Dermis microvascular lymphatic vessel endothelial cell (primary cell): ENCODE measurements at places on chromosomes 1 and 21. TPM values are rescaled to one million over a fixed set of nuclear protein-coding genes. Genes with fewer than 3 reads are reported as not detected.

C1orf105 gene
- not detected in 2 replicates for total RNA-seq

TMEM82 gene
- total RNA-seq, result 0.13 TPM in 1 of 2 replicates, not detected in the other

OR2L2 gene
- not detected in 2 replicates for total RNA-seq

HHIPL2 gene
- not detected in 2 replicates for total RNA-seq

RNU1-2 gene
- total RNA-seq, result under 0.01 TPM in 2 replicates

PAPPA2 gene
- total RNA-seq, result under 0.01 TPM in 2 replicates

EFHD2 gene
- total RNA-seq, result 33.4 and 34.1 TPM in 2 replicates

LAMTOR5 gene
- total RNA-seq, result 69.8 and 71.4 TPM in 2 replicates

COL11A1 gene
- under 0.01 TPM in 1 of 2 replicates, not detected in the other for total RNA-seq

AZIN2 gene
- total RNA-seq, result 0.64 and 1.3 TPM in 2 replicates

OR2G6 gene
- total RNA-seq, result not detected in 2 replicates

OSBPL9 gene
- total RNA-seq, result 83.4 and 93.6 TPM in 2 replicates

NOC2L gene
- 59.4 and 67.9 TPM in 2 replicates for total RNA-seq

ATP6V1G3 gene
- total RNA-seq, result 0.25 TPM in 1 of 2 replicates, not detected in the other

PTPN22 gene
- total RNA-seq, result under 0.01 and 0.26 TPM in 2 replicates

CCDC30 gene
- 0.25 and 0.26 TPM in 2 replicates for total RNA-seq

SPRR5 gene
- not detected in 2 replicates for total RNA-seq

CFAP141 gene
- total RNA-seq, result not detected in 2 replicates

CACYBP gene
- total RNA-seq, result 115 and 218 TPM in 2 replicates

FNDC5 gene
- total RNA-seq, result 0.25 and 0.51 TPM in 2 replicates

PKLR gene
- under 0.01 TPM in 1 of 2 replicates, not detected in the other for total RNA-seq

TNFRSF18 gene
- total RNA-seq, result 0.26 and 0.51 TPM in 2 replicates

SPRR2E gene
- not detected in 2 replicates for total RNA-seq

CGN gene
- 0.13 TPM in 2 replicates for total RNA-seq

FAAH gene
- 0.64 and 1.1 TPM in 2 replicates for total RNA-seq

IQCC gene
- 0.90 and 1.0 TPM in 2 replicates for total RNA-seq

TLCD4 gene
- total RNA-seq, result under 0.01 TPM in 2 replicates

IGSF3 gene
- total RNA-seq, result 28.4 and 53.7 TPM in 2 replicates

RAB25 gene
- total RNA-seq, result not detected in 2 replicates

CDC7 gene
- total RNA-seq, result 2.4 and 4.5 TPM in 2 replicates

KMO gene
- total RNA-seq, result not detected in 2 replicates

TTC24 gene
- total RNA-seq, result not detected in 2 replicates

SKI gene
- total RNA-seq, result 12.7 and 23.1 TPM in 2 replicates

CHRM3 gene
- total RNA-seq, result 0.26 and 1.8 TPM in 2 replicates

C1QTNF12 gene
- 0.25 and 0.51 TPM in 2 replicates for total RNA-seq

SH3BGRL3 gene
- total RNA-seq, result 17.5 and 25.9 TPM in 2 replicates

ZMYND12 gene
- 0.51 and 0.89 TPM in 2 replicates for total RNA-seq

TMEM240 gene
- total RNA-seq, result 1.0 and 1.4 TPM in 2 replicates

ASPM gene
- total RNA-seq, result 8.1 and 26.2 TPM in 2 replicates

APOBEC4 gene
- not detected in 2 replicates for total RNA-seq

PLA2G2C gene
- not detected in 2 replicates for total RNA-seq

MANEAL gene
- 0.64 and 1.6 TPM in 2 replicates for total RNA-seq

TNFRSF4 gene
- 1.5 and 3.7 TPM in 2 replicates for total RNA-seq

LAMC1 gene
- 337 and 395 TPM in 2 replicates for total RNA-seq

LAMB3 gene
- total RNA-seq, result 1.3 and 3.0 TPM in 2 replicates

BMP8B gene
- 0.13 and 0.39 TPM in 2 replicates for total RNA-seq

GGPS1 gene
- 10.4 and 20.6 TPM in 2 replicates for total RNA-seq
